ENCODE measurements at places on chromosomes 5 and 9.

GRCh38 chr5:2262620-2263019, 379.9 kb upstream of the IRX4 start:
- DNase-seq, result no peak
- no peaks in the 10 kb centered on the region for H3K4me1 ChIP-seq
- no peaks in the 10 kb centered on the region for H3K27me3 ChIP-seq
- no peak overlapping the region for H3K4me3 ChIP-seq
- no peaks in the 10 kb centered on the region for H3K36me3 ChIP-seq
- H3K27ac ChIP-seq, result no peak overlapping the region

- no peak for DNase-seq
- H3K4me3 ChIP-seq, result no peak overlapping the region
- H3K27ac ChIP-seq, result no peak overlapping the region
Observed at GRCh38 chr9:127455324-127455992, 4.1 kb downstream of the LRSAM1 start.

GRCh38 chr5:34886392-34887119, 28.7 kb downstream of the RAD1 start:
- H3K4me3 ChIP-seq, result no peak overlapping the region
- DNase-seq, result no peak
- H3K4me1 ChIP-seq, result no peaks in the 10 kb centered on the region
- H3K27ac ChIP-seq, result no peak overlapping the region

DNA sequence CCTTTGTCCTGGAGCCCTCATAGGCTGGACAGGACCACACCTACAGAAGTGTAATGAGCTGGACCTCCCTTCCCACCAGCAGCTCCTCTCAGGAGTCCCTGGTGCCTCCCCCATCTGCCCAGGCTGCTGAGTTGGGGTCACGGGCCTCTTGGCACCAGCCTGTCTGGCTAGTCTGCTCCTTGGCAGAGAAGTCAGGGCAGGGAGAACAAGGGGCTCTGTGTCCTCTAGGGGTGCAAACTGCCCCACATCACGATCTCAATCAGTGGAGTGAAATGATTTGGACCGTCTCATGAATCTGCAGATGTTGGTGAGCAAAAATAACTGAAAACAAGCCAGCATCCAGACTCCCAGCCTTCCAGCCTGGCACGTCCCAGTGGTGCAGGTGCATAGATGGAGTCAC, 14.9 kb upstream of the GFPT2 start:
- H3K27ac ChIP-seq, result no peak overlapping the region
- H3K36me3 ChIP-seq, result no peaks in the 10 kb centered on the region
- DNase-seq, result no peak

- peaks cover 51% of the 10 kb centered on the region for H3K4me1 ChIP-seq
- no peaks in the 10 kb centered on the region for H3K36me3 ChIP-seq
- no peak overlapping the region for H3K4me3 ChIP-seq
- H3K27me3 ChIP-seq, result no peaks in the 10 kb centered on the region
- H3K27ac ChIP-seq, result no peak overlapping the region
- no peak for DNase-seq
Observed at GRCh38 chr5:68383888-68384310, 168.3 kb downstream of the PIK3R1 start.

GRCh38 chr5:160057256-160057655, 48.3 kb downstream of the TTC1 start:
- DNase-seq, result no peak
- H3K27me3 ChIP-seq, result no peaks in the 10 kb centered on the region
- H3K4me1 ChIP-seq, result no peaks in the 10 kb centered on the region

GRCh38 chr9:38047301-38048251, 21.5 kb downstream of the SHB start:
- no peaks in the 10 kb centered on the region for H3K4me1 ChIP-seq
- H3K27me3 ChIP-seq, result no peaks in the 10 kb centered on the region
- no peaks in the 10 kb centered on the region for H3K36me3 ChIP-seq

- H3K36me3 ChIP-seq, result no peaks in the 10 kb centered on the region
- H3K4me1 ChIP-seq, result peaks cover 17% of the 10 kb centered on the region
- no peak overlapping the region for H3K27ac ChIP-seq
- DNase-seq, result no peak
- no peaks in the 10 kb centered on the region for H3K27me3 ChIP-seq
Observed at GRCh38 chr5:76794871-76795270, 24.0 kb upstream of the F2RL1 start.

All from CD4-positive, alpha-beta memory T cell (primary cell).